Activated T-helper 17 cell treated with anti-CD3 and anti-CD28 coated beads, Interleukin-2, amount 50 U/mL, for 72 hours (primary cell): ENCODE measurements at places on chromosomes 1 and 21. TPM values are rescaled to one million over a fixed set of nuclear protein-coding genes. Genes with fewer than 3 reads are reported as not detected.

The EPHA10 gene
- 1.7 TPM for total RNA-seq

The MROH9 gene
- not detected for total RNA-seq

The LENEP gene
- 0.77 TPM for total RNA-seq

The SH2D2A gene
- total RNA-seq, result 257 TPM

The CLDN14 gene
- total RNA-seq, result 0.69 TPM

The PTPRF gene
- 6.3 TPM for total RNA-seq

The IL22RA1 gene
- not detected for total RNA-seq

The FMO4 gene
- 2.7 TPM for total RNA-seq

The DLGAP3 gene
- 1.3 TPM for total RNA-seq

The AQP10 gene
- total RNA-seq, result not detected

The CDCA8 gene
- 51.2 TPM for total RNA-seq

The ELAPOR1 gene
- 3.9 TPM for total RNA-seq

The MAEL gene
- not detected for total RNA-seq

The CLCA1 gene
- total RNA-seq, result not detected

The FOXD2 gene
- 0.19 TPM for total RNA-seq

The XCL1 gene
- total RNA-seq, result not detected

The PAFAH2 gene
- 8.1 TPM for total RNA-seq

The AXDND1 gene
- not detected for total RNA-seq

The PLA2G2C gene
- total RNA-seq, result 0.06 TPM

The CCDC30 gene
- 5.2 TPM for total RNA-seq

The VSIG8 gene
- total RNA-seq, result not detected

The ACOT11 gene
- 1.0 TPM for total RNA-seq

The MPZ gene
- 4.9 TPM for total RNA-seq

The KRTAP19-3 gene
- not detected for total RNA-seq

The CHIA gene
- total RNA-seq, result not detected
